ENCODE measurements at places on chromosomes 4 and X.

DNA sequence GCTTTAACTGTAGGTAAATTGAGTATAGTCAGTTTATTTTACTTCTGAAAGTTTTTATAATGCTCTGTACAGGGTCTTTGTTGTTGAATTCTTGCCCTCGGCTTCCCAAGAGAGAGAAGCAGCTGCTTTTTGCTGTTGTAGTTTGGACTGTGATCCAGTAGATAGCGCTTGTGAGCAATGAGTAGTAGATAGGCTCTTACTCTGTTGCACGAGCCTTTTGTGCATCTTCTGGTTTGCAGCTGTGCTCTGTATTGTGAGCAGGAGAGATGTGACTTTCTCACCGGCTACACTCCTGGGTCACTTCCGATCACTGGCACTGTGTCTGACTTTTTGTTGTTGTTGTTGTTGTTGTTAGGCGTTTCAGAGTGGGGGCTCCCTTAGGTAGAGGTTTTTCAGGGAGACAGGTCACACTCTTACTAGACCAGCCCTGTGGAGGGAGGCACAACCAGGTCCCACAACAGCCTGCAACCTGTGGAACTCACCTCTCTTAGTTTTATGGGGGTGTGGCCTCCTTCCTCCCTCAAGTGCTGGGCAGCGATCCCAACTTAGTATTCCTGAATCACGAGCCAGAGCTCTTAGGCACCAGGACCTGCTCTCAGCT, 822.1 kb upstream of the GALNTL6 start:
- DNase-seq = no peak

DNA sequence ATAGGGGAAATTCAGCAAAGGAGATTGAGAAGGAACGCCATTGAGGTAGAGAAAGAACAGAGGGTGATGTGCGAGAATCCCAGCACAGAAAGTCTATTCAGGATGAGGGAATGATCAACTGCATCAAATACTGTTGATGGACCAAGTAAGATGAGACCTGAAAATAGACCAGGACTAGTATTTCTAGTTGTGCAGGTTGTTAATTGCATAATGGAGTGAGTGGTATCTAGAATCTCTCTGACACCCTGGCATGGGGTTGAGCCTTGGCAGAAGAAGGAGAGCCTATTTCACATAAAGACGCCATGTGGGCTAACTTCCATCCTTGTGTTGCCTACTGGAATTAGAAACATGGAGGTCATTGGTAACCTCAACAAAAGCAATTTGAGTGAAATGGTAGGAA, 135.6 kb downstream of the TMEM164 start:
- DNase-seq = no peak

DNA sequence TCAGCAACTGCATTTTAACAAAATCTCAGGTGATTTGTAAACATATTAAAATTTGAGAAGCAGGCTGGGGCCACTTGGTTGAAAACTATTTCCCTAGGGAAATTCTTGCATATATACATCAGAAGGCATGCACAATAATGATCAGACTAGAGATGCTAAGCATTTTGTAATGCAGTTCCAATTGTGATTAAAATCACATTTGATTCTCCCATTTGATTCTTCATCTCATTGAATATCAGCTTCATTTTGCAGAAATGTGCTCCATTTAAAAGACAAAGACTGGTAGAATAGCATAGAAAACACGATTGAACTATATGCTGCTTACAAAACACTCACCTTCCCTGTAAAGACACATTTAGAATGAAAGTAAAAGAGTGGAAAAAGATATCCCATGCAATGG, 32.4 kb upstream of the FHIP1A start:
- no peak for DNase-seq

- no peak for DNase-seq
These were observed 7.9 kb upstream of the NALF2 start for GRCh38 chrX:69496183-69496582.

DNA sequence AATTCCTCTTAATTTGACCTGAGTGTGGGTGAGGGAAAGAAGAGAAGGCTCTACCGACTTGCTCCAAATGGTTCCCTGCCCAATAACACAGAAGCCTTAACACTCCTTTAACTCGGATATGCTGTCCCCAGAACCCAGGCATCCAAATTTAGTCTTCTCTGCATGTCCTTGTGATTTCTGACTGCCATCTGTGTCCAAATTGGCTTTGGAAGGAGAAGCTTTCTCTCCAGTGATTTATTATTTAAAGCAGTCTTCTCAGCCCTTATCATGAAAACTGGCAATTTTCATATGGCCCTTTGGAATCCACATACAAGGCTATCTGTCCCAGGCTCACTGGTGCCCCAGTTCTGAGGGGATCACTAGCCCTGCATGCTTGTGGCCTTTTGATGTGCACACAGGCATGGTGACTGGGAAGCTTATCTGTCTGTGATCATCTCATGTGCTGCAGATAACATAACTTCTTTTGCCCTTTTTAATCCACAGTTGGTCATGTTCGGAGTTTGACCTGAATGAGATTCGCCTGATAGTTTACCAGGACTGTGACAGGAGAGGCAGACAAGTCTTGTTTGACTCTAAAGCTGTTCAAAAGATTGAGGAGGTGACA, 56.7 kb downstream of the FNIP2 start:
- DNase-seq = no peak

DNA sequence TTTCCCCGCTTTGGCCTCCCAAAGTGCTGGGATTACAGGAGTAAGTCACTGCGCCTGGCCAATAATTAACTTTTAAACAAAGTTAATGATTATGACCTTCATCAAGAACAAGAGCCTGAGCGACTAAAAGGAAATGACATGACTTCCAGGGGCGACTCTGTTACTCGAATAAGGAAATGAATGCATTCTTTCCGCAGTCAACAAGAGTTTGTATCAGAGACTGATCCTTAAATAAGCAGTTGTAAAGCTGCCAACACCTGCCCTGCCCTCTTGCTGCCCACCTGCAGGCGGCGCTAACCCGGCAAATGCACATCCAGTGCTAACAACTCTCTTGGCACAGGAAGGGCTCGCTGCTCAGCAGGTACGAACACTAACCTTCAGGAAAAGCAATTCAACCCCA, 27.3 kb downstream of the WDR1 start:
- no peak for DNase-seq

DNA sequence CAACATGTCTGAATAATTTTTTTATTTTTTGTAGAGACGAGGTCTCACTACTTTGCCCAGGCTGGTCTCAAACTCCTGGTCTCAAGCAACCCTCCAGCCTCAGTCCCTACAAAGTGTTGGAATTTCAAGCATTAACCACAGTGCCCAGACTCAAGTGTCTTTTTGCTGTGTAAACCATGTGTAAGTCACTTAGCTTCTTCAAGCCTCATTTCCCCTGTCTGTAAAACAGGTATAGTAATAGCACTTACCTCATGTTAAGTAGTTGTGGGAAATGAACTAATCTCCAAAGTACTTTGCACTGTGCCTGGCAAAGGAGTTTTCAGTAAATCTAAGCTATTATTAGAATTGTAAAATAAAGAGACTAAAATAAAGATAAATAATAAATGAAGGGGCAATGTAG, 35.7 kb downstream of the STBD1 start:
- DNase-seq = no peak

- DNase-seq = no peak
These were observed 5.5 kb upstream of the S100P start for GRCh38 chr4:6687947-6688878.

GRCh38 chr4:153522802-153523094, 56.6 kb downstream of the TMEM131L start:
- no peak for DNase-seq

DNA sequence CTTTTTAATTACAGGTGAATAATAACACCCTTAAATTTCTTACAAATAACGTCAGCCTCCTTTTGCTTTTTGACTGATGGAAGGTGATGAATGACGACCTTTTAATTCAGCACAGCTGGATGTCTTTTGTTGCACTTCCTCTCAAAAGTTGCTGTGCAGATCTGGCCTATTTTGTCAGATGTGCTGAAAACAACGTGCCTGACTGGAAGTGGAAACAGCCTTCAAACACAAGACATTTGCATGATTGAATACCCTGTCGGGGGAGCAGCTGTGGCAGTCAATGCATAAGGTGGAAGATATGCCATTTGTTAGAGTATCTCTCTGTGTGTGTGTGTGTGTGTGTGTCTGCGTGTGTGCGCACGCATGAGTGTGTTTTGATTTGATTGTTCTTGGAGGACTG, 579.7 kb downstream of the SPRY1 start:
- no peak for DNase-seq

- DNase-seq = no peak
These were observed 53.1 kb downstream of the CCNI start for GRCh38 chr4:77022560-77023179.

GRCh38 chr4:163603257-163603656, 108.8 kb downstream of the TMA16 start:
- DNase-seq = no peak

GRCh38 chrX:750812-751211, 120.2 kb downstream of the SHOX start:
- no peak for DNase-seq

DNA sequence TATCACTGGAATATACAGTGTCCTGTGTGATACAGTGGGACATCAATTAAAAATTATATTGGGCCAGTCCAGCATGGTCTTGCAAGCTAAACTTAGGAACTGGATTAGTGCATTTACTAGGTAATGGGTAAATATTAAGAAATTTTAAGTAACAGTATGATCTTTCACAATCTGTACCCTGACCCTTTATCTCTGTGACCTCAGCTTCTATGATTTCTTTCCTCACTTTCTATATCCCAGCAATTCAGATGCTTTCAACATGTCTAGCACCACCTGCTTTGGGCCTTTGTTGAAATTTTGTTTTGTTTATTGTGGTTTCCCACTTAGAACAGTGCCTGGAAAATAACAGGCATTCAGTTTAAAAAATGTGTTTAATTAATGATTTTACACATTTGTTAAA, 2295.4 kb downstream of the ARAP2 start:
- no peak for DNase-seq

GRCh38 chrX:103626855-103627254, 1.9 kb upstream of the TCEAL1 start:
- DNase-seq = no peak

DNA sequence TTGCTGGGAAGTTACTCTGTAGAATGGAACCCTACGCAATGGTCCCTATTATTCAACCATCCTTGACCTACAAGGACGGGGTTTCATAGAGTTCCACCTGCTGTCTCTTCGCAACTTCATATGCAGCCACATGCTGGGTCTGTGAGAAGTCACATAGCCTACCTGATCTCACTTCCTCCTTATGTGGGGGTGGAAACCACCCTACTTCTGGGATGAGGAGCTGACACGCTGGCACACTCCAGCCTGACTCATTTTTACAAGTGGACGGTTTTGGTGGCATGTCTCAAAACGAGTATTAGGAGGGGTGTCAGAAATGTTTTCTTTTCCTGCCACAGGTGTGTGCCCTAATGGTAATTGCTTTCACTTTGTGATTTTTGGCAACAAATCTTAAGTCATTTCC, 36.8 kb upstream of the ARSD start:
- DNase-seq = no peak

DNA sequence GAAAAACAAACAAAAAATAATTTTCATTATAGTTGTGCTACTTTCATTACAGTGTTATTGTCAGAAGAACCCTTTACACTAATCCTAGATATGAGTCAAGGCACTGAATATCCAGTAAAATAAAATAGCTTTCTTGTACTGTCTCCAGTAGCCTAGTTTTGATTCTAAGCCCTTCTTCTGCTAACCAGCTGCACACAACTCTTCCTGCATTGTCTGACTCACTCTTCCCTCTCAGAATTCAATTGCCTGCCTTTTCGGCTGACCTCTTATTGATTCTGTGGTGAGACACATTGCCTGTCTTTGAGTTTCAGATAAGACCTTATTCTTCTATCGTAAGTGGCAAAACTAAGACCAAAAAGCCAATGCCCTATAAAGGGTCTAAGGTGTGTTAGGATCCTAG, 26.7 kb upstream of the PCDH18 start:
- no peak for DNase-seq

DNA sequence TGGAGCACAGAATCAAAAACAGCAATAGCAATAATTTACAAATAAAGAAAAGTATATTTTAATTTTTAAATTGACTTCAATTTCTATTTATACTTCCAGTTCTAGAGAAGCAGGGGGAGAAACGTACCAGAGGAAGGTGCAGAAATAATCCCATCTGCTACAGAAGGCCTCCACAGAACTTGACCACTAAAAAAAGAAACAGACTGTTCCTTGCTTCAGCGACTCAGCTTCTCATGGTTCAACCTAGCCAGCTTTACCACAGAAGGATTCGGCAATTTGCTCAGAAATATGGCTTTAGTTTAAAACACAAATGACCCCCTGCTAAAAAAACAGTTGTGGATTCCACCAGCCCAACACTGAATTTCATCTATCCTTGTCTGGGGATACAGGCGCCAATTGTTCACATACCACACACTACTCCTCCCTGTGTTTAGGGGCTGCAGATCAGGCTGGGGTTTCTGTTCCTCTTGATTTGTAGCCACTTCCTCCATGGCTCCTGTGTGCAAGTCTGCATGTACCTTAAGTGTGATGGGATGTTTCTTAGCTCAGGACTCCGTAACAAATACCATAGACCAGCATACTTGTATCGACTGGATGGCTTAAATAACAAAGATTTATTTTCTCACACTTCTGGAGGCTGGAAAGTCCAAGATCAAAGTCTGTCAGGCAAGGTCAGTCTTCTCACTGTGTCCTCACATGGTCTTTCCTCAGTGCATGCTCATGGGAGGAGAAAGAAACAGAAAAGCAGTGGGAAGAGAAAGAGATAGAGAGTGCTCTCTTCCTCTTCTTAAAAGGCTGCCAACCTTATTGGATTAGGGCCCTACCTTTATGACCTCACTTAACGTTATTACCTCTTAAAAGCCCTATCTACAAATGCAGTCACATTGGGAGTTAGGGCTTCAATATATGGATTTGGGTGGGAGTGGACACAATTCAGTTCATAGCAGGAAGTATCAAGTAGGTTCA, 79.1 kb downstream of the AMOT start:
- DNase-seq = no peak

- no peak for DNase-seq
These were observed 73.2 kb upstream of the ITM2A start for GRCh38 chrX:79440336-79440735.

- DNase-seq = no peak
These were observed 73.3 kb downstream of the NCAPG start for GRCh38 chr4:17884063-17884462.

- no peak for DNase-seq
These were observed 3.6 kb downstream of the MID1IP1 start for GRCh38 chrX:38804682-38805431.

GRCh38 chr4:37827030-37827685, 672 bp downstream of the PGM2 start:
- no peak for DNase-seq

DNA sequence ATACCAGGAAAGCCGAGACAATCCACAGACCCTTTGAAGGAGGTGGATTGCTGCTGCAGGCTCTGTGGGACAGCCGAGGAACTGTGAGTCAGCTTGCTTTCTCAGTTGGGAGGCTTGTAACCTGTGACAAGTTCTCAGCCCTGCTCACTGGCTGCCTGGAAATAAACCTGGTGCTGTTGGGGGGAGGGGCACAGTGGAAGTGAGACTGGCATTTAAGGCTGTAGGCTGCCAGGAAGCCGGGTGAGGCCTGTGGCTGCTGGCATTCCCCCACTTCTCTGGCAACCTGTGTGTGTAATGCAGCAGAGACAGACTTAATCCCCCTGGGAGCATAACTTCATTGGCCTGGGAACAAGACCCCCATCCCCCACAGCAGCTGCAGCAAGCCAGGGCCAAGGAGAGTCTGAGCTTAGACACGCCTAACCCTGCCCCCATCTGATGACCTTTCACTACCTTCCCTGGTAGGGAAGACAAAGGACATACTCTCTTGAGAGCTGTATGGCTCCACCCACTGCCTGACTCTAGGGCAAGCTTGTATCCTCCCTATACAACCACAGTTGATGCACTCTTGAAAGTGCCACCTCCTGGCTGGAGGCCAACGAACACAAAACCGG, 64.1 kb downstream of the ALPK1 start:
- DNase-seq = no peak

Data from stimulated activated CD8-positive, alpha-beta memory T cell treated with anti-CD3 and anti-CD28 coated beads, Interleukin-4, amount 100 ng/mL, for 1 hour (primary cell).